ENCODE measurements at places on chromosomes 2 and 18.

DNA sequence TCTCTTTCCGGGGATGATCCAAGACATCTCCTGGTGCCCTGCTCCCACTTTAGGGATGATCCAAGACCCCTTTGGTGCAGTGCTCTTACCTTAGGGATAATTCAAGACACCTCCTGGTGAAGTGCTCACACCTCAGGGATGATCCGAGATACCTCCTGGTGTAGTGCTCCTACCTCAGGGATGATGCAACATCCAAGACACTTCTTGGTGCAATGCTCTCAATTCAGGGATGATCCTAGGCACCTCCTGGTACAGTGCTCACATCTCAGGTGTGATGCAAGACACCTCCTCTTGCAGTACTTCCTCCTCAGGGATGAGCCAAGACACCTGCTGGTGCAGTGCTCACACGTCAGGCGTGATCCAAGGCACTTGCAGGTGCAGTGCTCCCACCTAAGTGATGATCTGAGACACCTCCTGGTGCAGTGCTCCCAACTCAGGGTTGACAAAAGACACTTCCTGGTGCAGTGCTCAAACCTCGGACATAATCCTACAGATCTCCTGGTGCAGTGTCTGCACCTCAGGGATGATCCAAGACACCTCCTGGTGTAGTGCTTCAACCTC lies 122.3 kb downstream of the ASB1 start:
- DNase-seq = no peak

DNA sequence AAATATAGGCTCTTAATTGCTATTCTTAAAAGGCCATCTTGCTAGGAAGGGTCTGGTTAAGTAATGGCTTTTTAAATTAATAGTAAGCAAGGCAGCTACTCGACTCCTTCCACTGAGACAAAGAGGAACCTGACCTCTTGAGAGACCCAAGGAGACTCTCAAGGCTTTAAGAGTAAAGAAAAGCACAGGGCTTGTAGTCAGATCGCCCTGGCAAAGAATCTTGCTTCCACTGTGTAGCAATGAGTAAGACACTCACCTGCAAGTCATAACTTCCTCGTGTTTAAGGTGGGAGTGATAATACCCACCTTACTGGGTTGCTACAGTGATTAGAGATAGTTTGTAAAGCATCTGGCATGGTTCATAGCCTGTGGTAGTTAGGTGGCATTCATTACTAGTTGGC lies 274.5 kb downstream of the TSN start:
- no peak for DNase-seq

GRCh38 chr2:85601771-85602475 lies 575 bp downstream of the TMEM150A start:
- DNase-seq = peak; percentile 58

GRCh38 chr2:10126632-10127026 lies 4.1 kb downstream of the RRM2 start:
- DNase-seq = no peak

DNA sequence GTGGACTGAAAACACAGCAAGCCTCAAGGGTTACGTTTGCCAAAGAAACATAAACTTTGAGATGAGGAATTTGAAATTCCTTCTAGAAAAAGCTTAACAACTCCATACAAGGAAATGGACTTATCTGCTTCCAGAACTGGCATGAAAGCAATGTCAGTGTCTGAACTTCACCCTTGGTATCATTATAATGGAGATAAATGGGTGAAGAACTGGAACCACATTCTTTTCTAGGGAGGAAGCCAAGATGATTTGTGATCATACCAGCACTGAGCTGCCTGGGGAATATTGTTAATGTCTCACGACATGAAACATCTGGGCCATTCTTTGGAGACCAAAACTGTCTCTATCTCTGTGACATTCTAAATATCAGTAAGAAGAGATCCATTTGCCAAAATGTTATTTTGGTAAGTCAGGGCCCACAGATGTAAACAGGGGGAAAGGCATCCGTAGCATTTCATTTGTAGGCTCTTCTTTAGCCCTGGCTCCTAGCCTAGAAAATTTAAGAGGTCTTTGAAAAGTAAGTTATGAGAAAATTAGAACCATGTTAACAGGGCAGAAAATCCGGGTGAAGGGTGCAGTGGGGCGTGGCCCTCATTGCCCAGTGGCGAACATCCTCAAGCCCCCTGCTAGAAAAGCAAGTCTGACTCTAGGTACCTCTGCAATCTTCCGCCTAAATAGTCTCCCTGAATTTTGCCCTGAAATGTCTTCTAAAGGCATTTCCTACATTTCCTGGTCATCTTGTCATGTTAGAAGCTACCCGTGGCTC lies 295.3 kb upstream of the EPAS1 start:
- no peak for DNase-seq

- no peak for DNase-seq
Observed at GRCh38 chr2:174024524-174025270, 59.5 kb upstream of the SP3 start.

GRCh38 chr2:23456881-23457760 lies 72.1 kb downstream of the KLHL29 start:
- no peak for DNase-seq

- DNase-seq = no peak
Observed at GRCh38 chr2:23621616-23622015, 236.6 kb downstream of the KLHL29 start.

All from OCI-M1 (cell line).